Lower leg skin (tissue), 4 donors: ENCODE measurements at places on chromosomes 5 and 9. TPM values are rescaled to one million over a fixed set of nuclear protein-coding genes. Genes with fewer than 3 reads are reported as not detected.

Gene AK8
- 2.0 TPM for total RNA-seq

GRCh38 chr5:19874811-19875210 lies 113.2 kb downstream of the CDH18 start:
- DNase-seq = no peak

Gene COL23A1
- 3.4 TPM for total RNA-seq

DNA sequence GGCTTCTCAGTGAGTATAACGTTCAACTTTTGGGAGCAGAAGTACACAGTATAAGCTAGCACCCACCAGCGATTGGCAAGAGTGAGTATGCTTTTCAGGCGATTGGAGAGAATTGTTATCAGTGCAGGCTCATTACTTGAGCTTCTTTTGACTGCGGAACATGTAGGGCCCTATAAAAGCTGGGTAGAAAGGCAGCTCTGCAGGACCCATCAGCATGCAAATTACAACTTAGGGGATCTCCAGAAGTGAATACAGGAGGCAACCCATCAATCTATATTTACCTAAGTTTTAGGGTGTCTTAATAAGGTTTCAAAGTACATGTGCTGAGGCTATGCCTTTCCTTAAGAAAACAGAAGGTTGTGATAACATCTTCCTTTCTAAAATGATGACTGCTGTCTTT lies 225.0 kb downstream of the MLLT3 start:
- no peak for DNase-seq

DNA sequence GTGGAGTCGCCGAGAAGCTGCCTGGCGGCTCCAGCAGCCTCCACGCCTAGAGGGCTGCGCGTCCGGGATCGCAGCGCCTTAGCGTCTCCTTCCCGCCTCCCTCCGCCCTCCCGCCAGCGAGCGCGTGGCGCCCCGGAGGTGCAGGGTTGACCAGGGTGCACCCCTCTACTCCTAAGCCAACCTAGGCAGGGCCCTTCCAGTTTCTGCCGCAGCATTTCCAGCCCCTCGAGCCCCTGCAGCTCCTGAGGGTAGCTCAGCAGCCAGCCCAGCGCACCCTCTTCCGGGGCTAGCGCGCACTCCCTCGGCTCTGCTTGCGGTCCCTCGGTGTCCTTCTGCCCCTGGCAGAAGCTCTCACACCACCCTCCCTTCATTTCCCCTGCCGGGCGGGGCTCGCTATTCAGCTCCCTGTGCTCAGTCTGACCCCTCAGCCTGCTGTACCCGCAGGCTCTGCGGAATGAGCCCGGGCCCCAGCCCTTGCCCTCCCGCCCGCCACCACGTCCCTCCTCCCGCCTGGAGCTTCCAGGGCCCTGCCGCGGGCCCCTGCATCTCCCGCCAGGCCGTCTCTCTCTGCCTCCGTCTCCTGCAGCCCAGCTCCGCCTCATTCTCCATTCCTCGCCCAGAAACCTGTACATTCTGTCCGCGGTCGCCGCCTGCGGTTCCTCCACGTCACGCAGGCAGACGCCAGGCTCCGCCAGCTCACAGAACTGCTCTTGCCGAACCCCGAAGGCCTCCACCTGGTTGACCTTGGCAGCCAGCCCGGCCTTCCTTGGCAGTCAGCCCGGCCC lies 61.8 kb downstream of the SPATA31C2 start:
- peak; percentile 31 for DNase-seq

Gene LTC4S
- total RNA-seq = 14.8 TPM

Gene MARVELD2
- total RNA-seq = 24.4 TPM
